ENCODE measurements at places on chromosomes 5 and 9. TPM values are rescaled to one million over a fixed set of nuclear protein-coding genes. Genes with fewer than 3 reads are reported as not detected.

The LPAR1 gene
- total RNA-seq = 25.0 TPM

The SHISAL2B gene
- total RNA-seq = not detected

The PCDHB14 gene
- 1.1 TPM for total RNA-seq

The GPR21 gene
- 2.5 TPM for total RNA-seq

The PTGR1 gene
- 142 TPM for total RNA-seq

GRCh38 chr5:172077664-172078425 lies 71.4 kb upstream of the FBXW11 start:
- no peak for DNase-seq
- H3K27me3 ChIP-seq = no peaks in the 10 kb centered on the region
- no peak overlapping the region for H3K27ac ChIP-seq
- H3K36me3 ChIP-seq = no peaks in the 10 kb centered on the region

- H3K4me1 ChIP-seq = no peaks in the 10 kb centered on the region
- no peak for DNase-seq
- H3K4me3 ChIP-seq = no peak overlapping the region
Measured at GRCh38 chr9:97362777-97363545, 48.9 kb upstream of the TDRD7 start.

DNA sequence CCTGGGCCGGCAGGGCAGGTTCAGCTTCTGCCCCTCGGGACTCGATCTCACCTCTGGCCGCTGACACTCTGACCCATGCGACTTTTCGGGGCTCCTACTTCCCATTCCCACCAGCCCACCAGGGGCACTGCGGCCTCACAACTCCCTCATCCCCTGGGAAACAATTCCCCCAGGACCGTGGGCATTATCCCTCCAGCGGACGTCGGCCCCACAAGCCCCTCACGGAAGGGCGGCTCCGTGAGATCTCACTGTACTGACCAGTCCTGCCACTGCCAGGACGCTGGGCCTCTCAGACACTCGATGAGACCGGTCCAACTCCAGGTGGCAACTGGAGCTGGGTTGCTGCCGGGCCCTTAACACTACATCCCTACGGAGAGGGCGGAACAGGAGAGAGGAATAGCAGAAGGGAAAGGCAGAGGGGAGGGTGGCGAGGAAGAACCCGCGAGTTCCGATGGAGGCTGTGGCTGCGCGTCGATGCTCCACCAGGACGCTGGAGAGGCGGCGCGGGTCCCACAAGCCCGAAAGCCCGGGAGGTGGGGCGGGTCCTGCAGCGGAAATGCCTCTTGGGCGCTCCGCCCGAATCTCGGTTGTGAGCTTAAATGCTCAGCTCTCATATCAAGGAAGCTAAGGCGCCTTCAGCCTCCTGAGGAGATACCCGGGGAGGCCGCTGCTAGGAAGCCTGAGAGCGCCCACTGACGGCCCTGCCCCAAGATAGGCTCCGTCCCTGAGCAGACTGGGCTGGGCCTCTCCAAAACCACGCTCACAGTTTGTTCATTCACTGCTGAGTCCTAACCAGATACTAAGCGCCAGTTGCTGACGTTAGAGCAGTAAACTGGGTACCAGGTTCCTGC lies 36.3 kb downstream of the VCP start:
- no peaks in the 10 kb centered on the region for H3K36me3 ChIP-seq
- H3K27me3 ChIP-seq = no peaks in the 10 kb centered on the region
- H3K4me3 ChIP-seq = peak overlapping the region; percentile 18
- H3K27ac ChIP-seq = no peak overlapping the region
- no peaks in the 10 kb centered on the region for H3K4me1 ChIP-seq

GRCh38 chr5:53359916-53360517 lies 120.4 kb upstream of the FST start:
- no peaks in the 10 kb centered on the region for H3K36me3 ChIP-seq
- no peak overlapping the region for H3K27ac ChIP-seq
- DNase-seq = no peak
- no peak overlapping the region for H3K4me3 ChIP-seq

DNA sequence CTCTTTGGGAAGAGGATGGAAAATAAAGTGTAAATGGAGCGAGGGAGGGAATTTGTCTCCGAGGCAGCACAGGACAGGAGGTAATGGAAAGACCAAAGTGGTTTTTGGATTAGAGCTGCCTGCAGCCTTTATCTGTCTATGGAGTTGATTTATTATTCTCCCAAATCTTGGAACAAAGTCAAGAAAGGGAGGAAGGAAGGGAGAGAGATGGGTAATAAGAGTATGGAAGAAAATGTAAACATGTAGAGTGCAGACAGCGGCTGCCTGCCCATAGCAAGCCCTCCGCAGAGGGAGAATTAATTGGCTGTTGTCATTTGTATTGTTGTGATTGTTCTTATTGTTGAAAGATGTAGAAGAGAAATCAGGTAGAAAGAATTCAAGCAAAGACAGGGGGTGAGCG lies 15.7 kb downstream of the KCNIP1 start:
- H3K4me3 ChIP-seq = no peak overlapping the region
- no peaks in the 10 kb centered on the region for H3K36me3 ChIP-seq
- no peaks in the 10 kb centered on the region for H3K4me1 ChIP-seq
- no peak for DNase-seq
- no peaks in the 10 kb centered on the region for H3K27me3 ChIP-seq

GRCh38 chr5:86427158-86427557 lies 190.6 kb upstream of the COX7C start:
- no peaks in the 10 kb centered on the region for H3K4me1 ChIP-seq
- H3K27me3 ChIP-seq = no peaks in the 10 kb centered on the region
- DNase-seq = no peak
- H3K36me3 ChIP-seq = no peaks in the 10 kb centered on the region
- no peak overlapping the region for H3K4me3 ChIP-seq

- no peak overlapping the region for H3K4me3 ChIP-seq
- H3K27ac ChIP-seq = no peak overlapping the region
- no peaks in the 10 kb centered on the region for H3K36me3 ChIP-seq
- DNase-seq = no peak
- no peaks in the 10 kb centered on the region for H3K4me1 ChIP-seq
Measured at GRCh38 chr9:107276966-107277710, 5.9 kb upstream of the RAD23B start.

DNA sequence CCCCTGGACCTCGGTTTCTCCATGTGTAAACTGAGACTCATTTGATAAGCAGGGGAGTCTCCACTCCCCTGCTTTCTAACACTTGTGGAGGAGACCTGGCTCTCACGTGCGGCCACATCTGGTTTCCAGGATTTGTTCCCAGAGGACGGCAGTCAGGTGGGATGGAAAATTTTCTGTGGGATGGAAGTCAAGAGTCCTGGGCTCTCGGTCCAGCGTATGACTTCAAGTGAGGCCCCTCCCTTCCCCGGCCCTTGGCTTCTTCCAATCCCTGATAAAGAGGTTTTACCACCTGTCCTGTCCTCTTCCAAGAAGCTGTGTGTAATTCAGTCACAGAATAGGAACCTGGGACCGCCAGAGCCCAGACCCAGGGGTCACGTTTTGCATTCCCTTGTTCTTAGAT lies 35.0 kb downstream of the TMOD1 start:
- H3K27ac ChIP-seq = no peak overlapping the region
- no peak overlapping the region for H3K4me3 ChIP-seq
- H3K36me3 ChIP-seq = no peaks in the 10 kb centered on the region
- no peaks in the 10 kb centered on the region for H3K27me3 ChIP-seq
- no peak for DNase-seq
- no peaks in the 10 kb centered on the region for H3K4me1 ChIP-seq

DNA sequence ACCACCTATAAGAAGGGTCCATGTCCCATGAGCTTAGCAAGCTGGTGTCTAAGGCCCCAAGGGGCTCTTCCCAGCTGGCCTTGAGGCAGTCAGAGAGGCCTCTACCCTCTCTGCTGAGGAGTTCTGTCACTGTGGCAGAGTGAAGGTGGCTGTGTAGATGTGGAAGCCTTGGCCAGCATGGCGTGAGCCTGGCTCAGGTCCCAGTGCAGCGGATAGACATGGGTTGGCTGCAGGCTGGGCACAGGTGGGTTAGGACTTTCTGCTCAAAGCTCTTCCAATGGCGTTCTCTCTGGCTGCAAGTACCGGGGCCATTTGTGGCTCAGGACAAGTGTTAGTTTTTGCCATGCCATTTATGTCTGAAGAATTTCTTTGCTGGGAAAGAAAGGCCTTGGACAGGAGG lies 47.3 kb downstream of the JADE2 start:
- no peak for DNase-seq
- H3K36me3 ChIP-seq = no peaks in the 10 kb centered on the region
- no peaks in the 10 kb centered on the region for H3K27me3 ChIP-seq
- no peak overlapping the region for H3K4me3 ChIP-seq
- H3K27ac ChIP-seq = no peak overlapping the region
- H3K4me1 ChIP-seq = peaks cover 30% of the 10 kb centered on the region

DNA sequence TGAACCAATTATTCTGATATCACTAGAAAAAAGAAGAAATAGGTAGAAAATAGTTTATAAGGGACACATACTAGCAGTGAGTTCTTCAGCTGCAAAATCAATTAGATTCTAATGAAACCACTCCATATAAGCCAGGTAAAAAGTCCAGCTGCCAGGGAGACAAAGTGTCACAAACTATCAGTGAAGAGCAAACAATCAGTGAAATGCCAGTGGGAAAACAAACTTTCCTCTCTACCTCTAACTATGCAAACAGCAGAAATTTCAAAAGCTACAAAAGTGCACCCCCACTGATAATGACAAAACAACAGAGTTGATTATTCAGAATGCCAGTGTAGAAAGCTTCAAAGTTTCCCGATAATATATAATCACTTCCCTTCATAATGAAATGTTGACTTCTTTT lies 637.2 kb upstream of the ITGA1 start:
- H3K4me3 ChIP-seq = no peak overlapping the region
- H3K27me3 ChIP-seq = no peaks in the 10 kb centered on the region
- DNase-seq = no peak
- no peaks in the 10 kb centered on the region for H3K4me1 ChIP-seq

DNA sequence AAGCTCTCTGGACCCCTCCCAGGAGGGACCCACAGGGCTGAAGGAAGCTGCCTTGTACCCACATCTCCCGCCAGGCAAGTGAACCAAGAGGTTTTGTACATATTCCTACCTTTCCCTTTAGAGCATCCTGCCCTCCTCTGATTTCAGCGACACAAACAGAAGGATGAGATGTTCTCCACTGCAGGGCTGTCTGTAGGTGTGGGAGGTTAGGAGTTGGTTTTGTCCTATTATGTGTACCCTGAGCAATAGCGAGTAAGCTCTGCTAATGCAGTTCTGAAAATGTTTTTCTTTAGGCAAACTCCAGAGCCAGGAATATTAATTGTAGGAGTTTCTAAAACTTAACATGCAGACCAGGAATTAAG lies 13.0 kb downstream of the SQSTM1 start:
- no peak for DNase-seq
- H3K27ac ChIP-seq = no peak overlapping the region
- H3K4me3 ChIP-seq = no peak overlapping the region
- H3K27me3 ChIP-seq = no peaks in the 10 kb centered on the region
- peaks cover 91% of the 10 kb centered on the region for H3K36me3 ChIP-seq

DNA sequence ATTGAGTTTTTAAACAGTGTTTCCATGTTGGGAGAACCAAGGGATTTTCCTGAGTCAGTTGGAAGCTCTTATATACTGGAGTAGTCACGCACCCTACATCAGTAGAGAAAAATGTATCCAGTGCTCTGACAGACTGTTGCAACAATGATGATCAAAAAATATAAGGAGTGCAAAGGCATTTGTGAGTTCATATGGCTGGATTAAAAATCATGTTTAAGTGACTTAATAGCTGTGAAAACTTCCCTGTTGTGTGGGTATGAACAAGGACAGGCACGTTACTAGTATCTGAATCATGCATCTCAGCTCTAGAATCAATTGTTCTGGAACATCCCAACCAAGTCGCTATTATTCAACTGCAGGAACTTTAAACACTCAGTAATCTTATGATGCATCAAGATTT lies 229.7 kb downstream of the ROR2 start:
- no peaks in the 10 kb centered on the region for H3K4me1 ChIP-seq
- H3K27me3 ChIP-seq = no peaks in the 10 kb centered on the region
- no peak overlapping the region for H3K4me3 ChIP-seq
- no peak overlapping the region for H3K27ac ChIP-seq

DNA sequence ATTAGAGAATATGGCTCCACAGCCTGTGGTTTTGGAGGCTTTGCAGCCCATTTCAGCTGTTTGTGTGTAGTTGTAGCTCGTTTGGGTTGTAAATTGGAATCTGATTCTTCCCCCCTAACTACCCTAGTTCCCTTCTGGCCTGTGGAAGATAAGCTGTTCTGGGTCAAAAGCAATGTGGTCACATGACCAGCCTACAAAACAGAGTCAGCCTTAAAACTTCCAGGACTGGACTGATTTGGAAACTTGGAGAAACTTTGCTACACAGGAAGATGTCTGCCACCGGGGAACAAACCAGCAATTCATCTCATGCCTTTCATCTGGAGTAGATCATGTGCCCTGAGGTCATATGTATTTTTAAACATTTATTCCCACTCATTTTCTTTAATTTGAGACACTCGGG lies 83.8 kb downstream of the DAPK1 start:
- DNase-seq = no peak
- H3K4me3 ChIP-seq = no peak overlapping the region
- no peaks in the 10 kb centered on the region for H3K36me3 ChIP-seq
- no peaks in the 10 kb centered on the region for H3K4me1 ChIP-seq
- H3K27me3 ChIP-seq = no peaks in the 10 kb centered on the region

- H3K4me3 ChIP-seq = no peak overlapping the region
- no peak for DNase-seq
- no peak overlapping the region for H3K27ac ChIP-seq
- H3K4me1 ChIP-seq = peaks cover 16% of the 10 kb centered on the region
- H3K27me3 ChIP-seq = no peaks in the 10 kb centered on the region
Measured at GRCh38 chr9:134677743-134678142, 36.1 kb downstream of the COL5A1 start.

- no peak overlapping the region for H3K27ac ChIP-seq
- no peaks in the 10 kb centered on the region for H3K36me3 ChIP-seq
- H3K27me3 ChIP-seq = no peaks in the 10 kb centered on the region
- H3K4me3 ChIP-seq = no peak overlapping the region
- H3K4me1 ChIP-seq = no peaks in the 10 kb centered on the region
Measured at GRCh38 chr9:6302417-6302816, 25.8 kb upstream of the TPD52L3 start.

GRCh38 chr5:172932313-172933017 lies 26.8 kb upstream of the RPL26L1 start:
- peak; percentile 85 for DNase-seq
- H3K36me3 ChIP-seq = no peaks in the 10 kb centered on the region
- H3K27ac ChIP-seq = no peak overlapping the region

DNA sequence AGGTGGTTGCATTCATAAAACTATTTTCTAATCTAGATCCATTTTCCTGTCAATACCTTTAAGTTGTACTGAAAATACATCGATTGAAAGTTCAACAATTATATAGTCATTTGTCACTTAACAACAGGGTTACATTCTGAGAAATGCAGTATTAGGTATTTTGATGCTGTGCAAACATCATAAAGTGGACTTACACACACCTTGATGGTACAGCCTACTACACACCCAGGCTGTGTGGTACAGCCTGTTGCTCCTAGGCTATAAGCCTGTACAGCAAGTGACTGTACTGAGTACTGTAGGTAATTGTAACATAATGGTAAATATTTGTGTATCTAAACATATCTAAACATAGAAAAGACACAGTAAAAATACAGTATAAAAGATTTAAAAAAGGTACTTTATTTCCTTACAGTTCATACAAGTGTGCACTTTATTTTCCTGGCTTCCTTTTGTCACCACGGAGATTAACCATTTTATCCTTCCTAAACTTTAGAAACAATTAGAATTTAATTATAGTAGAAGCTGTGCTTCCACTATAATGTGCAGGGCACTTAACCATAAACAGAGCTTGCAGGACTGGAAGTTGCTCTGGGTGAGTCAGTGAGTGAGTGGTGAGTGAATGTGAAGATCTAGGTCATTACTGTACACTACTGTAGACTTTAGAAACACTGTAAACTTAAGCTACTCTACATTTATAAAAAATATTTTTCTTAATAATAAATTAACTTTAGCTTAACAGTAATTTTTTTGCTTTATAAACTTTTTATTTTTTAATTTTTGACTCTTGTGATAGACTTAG lies 42.9 kb upstream of the MEF2C start:
- DNase-seq = no peak
- H3K4me1 ChIP-seq = no peaks in the 10 kb centered on the region
- H3K36me3 ChIP-seq = no peaks in the 10 kb centered on the region
- no peaks in the 10 kb centered on the region for H3K27me3 ChIP-seq

Data from Peyer's patch (tissue), 4 donors.